Common myeloid progenitor, CD34-positive (primary cell): ENCODE measurements at places on chromosomes 1 and 21.

DNA sequence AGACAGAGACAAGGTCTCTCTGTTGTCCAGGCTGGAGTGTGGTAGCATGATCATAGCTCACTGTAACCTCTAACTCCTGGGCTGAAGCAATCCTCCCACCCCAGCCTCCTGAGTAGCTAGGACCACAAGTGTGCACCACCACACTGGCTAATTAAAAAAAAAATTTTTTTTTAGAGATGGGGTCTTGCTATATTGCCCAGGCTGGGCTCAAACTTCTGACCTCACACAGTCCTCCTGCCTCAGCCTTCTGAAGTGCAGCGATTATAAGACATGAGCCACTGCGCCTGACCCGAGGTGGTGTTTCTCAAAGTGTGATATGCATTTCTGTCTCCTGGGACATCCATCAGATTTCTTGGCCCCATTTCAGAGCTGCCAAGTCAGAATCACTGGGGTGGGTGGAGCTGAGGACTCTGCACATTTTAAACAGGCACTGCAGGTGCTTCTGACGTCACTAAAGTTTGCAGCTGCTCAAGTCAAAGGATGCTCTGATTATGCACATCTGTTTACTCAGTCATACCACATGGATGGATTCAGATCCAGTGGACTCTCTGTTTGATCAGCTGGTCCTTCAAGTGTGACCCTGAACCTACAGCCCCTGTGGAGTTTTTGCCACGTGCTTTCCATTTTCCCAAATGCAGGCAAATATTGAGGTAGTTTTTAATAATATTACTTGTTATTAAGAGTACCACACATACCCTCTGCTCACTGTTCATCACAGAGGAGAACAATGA lies 21.4 kb downstream of the TGFB2 start:
- H3K36me3 ChIP-seq = no peaks in the 10 kb centered on the region
- no peaks in the 10 kb centered on the region for H3K27me3 ChIP-seq
- H3K4me3 ChIP-seq = no peak overlapping the region
- H3K4me1 ChIP-seq = no peaks in the 10 kb centered on the region
- no peak overlapping the region for H3K27ac ChIP-seq

DNA sequence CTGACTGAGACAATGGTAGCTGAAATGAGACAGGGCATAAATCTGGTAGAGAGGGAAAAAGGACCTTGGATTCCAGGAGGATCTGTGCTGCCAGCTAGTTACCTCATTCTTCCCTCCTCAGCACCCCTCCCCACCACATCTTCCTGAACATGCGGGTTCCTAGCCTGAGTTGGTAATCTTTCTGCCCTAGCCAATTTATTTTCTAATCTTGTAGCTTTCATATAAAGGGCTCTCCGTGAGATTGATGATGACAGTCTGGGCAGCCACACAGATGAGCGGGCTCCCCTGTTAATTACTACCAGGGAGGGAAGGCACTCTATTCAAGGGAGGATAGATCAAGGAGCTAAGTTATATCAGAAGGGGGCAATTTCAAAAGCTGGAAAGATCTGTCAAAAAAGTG lies 20.2 kb downstream of the ARHGEF11 start:
- H3K4me1 ChIP-seq = no peaks in the 10 kb centered on the region
- H3K36me3 ChIP-seq = no peaks in the 10 kb centered on the region
- no peak for DNase-seq

GRCh38 chr21:15210235-15210678 lies 145.5 kb upstream of the NRIP1 start:
- H3K27ac ChIP-seq = no peak overlapping the region
- DNase-seq = no peak
- H3K27me3 ChIP-seq = no peaks in the 10 kb centered on the region
- H3K36me3 ChIP-seq = no peaks in the 10 kb centered on the region

- peak; percentile 56 for DNase-seq
- H3K4me1 ChIP-seq = peaks cover 10% of the 10 kb centered on the region
- H3K36me3 ChIP-seq = peaks cover 13% of the 10 kb centered on the region
- no peak overlapping the region for H3K4me3 ChIP-seq
- H3K27me3 ChIP-seq = no peaks in the 10 kb centered on the region
Measured at GRCh38 chr1:147627435-147628110, 42.8 kb downstream of the ACP6 start.

DNA sequence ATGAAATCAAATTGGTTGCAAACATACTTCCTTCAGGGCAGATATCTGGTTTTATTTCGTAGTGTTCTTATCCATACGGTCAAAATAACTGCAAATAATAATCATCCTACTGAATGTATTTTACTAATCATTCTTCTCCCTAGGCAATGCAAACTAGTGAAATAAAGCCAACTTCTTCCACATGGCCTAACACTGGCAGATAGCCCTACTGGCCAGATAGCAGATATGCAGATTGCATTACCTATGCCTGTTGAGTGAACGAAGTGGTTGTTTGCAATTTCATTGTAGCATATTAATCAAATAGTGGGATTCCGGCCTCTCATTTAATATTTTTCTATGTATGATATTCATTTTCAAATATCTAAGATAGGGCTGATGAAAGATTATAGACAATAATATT lies 116.2 kb downstream of the CENPF start:
- no peak for DNase-seq
- H3K27ac ChIP-seq = no peak overlapping the region
- no peaks in the 10 kb centered on the region for H3K4me1 ChIP-seq
- no peaks in the 10 kb centered on the region for H3K27me3 ChIP-seq
- H3K4me3 ChIP-seq = no peak overlapping the region

GRCh38 chr1:9165396-9165795 lies 36.5 kb upstream of the GPR157 start:
- no peak for DNase-seq
- H3K36me3 ChIP-seq = no peaks in the 10 kb centered on the region
- H3K27me3 ChIP-seq = no peaks in the 10 kb centered on the region
- no peak overlapping the region for H3K4me3 ChIP-seq

DNA sequence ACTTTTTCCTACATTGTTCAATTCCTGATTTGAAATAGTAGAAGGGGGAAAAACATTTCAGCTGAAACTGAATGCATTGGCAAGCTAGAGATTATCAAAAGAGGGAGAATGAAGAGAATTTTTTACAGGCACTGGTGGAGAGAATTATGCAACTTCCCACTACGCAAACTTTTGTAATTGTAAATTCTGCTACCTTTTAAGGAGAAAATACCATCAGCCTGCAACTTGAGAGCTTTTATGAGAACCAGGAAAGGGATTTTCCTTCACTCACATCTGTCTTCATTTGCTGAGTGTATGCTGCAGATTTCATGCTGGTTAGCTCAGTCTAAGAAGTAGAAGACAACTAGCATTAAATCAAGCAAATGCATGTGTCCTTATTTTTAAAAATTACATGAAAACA lies 43.7 kb downstream of the ADAMTS1 start:
- no peaks in the 10 kb centered on the region for H3K36me3 ChIP-seq
- no peaks in the 10 kb centered on the region for H3K4me1 ChIP-seq
- DNase-seq = no peak
- H3K27me3 ChIP-seq = no peaks in the 10 kb centered on the region
- no peak overlapping the region for H3K4me3 ChIP-seq

DNA sequence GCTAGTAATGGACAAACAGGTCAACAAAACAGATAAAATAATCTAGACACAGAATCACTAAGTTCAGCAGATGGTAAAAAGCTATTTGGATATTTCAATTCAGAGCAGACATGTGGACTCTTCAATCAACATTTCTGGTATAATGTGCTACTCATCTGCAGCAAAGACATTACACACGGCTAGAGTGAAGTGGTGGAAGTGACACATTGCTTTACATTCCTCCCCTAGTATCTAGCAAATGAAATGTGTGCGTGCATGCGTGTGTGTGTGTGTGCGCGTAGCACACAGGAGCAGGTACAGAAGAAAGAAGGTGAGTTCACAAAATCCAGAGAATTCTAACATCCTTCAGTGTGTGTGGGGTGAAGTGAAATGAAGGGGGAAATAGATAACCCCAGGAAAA lies 8.3 kb downstream of the AHCTF1 start:
- no peaks in the 10 kb centered on the region for H3K27me3 ChIP-seq
- H3K27ac ChIP-seq = no peak overlapping the region
- H3K4me3 ChIP-seq = no peak overlapping the region
- DNase-seq = peak; percentile 12
- H3K4me1 ChIP-seq = no peaks in the 10 kb centered on the region
- H3K36me3 ChIP-seq = peaks cover 17% of the 10 kb centered on the region

- no peak overlapping the region for H3K4me3 ChIP-seq
- H3K36me3 ChIP-seq = no peaks in the 10 kb centered on the region
- no peak overlapping the region for H3K27ac ChIP-seq
- DNase-seq = no peak
- H3K27me3 ChIP-seq = no peaks in the 10 kb centered on the region
Measured at GRCh38 chr1:200795156-200795555, 56.5 kb downstream of the CAMSAP2 start.
